ENCODE measurements at places on chromosomes 5 and 9.

DNA sequence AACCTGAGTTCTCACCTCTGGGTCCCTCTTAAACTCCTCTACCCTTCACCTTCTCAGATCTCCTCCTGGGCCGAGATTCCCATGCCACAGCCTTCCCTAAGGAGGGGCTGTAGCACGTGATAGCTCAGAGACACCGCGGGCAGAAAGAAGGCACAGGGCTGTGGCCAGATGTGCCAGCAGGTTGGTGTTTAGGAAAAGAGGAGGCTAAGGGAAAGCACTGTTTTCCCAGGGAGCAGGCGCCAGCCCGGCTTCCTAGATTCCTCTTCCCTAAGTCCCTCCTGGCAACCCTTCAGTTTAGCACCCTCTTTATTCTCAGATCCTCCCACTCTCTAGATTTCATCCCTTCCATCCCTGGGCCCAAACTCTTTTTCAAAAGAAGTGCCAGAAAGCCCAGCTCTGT is 59.4 kb upstream of the CCNG1 start:
- no peak for DNase-seq

DNA sequence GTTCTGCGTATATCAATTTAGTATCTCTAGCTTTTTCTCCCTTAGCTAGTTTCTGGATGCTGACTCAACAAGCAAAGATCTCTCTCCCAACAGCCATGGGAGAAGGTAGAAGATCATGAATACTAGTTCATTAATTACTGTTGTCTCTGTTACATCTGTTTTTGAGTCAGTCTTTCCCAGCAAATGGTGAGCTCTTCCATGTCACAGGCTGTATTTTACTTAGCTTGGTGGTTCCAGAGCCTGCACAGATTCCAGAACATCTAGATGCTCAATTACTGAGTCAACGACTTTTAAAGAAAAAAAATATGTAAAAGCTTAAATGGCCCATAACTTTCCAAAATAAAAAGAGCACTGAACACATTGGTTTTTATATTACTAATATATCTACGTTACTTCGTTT is 307.2 kb downstream of the NSG2 start:
- no peak for DNase-seq

GRCh38 chr5:136133222-136133921 is 727 bp downstream of the SMAD5 start:
- DNase-seq = no peak

DNA sequence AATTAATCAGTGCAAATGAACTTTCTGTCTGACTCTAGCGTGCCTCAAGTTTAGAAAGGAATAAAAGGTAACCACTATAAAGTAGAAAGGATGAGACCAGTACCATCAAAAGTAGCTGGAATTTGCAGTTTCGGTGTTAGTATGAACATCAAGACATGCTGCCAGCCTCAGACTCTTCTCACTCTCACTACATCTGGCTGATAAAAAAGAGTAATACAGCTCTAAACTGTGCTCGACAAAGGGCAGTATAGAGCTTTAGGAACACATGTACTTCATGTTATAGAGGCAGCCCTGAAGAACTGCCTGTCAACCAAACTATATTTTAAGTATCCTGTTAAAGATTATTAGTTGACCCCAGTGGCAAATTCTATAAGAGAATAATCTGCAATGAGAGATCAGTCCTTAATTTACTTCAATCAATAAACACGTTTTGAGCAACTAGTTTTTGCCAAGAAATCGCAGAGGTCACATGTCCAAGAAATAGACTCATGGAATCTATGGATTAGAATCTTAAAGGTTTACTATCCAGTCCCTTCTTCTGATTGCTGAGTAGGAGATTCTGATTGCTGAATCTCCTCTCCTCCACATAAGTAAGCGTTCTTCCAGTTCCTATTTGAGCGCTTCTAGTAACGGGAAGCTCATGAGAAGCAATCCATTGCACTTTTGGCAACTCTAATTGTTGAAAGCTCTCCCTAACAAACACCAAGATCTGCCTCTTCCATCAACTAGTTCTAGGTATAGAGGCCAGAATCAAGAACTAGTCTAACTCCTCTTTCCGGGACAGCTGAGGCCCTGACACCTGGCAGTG is 941 bp downstream of the XPA start:
- DNase-seq = no peak

DNA sequence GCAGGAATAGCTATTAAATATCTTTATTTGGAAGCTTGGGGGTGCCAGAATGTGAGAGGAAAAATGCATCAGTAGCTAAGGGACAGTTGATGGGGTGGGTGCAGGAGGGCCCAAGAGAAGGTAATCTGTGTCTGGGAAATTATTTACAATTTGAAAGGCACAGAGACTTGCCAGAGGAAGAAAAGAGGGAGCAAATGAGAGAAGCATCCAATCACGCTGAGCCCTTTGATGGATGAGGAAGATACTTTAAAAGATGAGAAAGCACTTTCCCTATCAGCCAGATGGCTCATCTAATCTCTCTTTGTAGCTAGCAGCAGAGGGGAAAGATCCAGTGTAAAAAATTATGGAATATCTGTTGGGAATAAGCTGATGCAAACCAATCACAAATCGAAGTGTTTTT is 57.0 kb upstream of the ABCA1 start:
- DNase-seq = no peak

- DNase-seq = no peak
Observed at GRCh38 chr9:133888809-133889491, 103.2 kb downstream of the VAV2 start.

DNA sequence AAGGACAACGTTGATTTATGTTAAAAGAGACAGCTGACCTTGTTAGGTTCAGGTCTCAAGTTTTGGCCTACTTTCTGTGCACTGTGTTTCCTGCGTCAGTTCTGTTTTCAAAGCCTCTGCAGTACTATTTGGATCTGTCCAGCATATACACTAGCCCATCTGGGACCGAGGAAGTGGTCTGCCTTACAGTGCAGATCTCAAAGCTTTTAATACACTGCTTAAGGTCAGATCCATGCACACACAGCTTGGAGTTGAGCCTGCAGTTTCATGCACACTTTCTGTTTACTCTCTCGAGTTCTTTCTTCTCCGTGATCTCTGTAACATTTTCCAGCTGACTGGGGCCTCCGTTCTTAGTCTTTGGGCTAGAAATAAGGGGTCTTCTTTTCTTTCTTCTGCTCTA is 24.1 kb downstream of the CARTPT start:
- DNase-seq = no peak

DNA sequence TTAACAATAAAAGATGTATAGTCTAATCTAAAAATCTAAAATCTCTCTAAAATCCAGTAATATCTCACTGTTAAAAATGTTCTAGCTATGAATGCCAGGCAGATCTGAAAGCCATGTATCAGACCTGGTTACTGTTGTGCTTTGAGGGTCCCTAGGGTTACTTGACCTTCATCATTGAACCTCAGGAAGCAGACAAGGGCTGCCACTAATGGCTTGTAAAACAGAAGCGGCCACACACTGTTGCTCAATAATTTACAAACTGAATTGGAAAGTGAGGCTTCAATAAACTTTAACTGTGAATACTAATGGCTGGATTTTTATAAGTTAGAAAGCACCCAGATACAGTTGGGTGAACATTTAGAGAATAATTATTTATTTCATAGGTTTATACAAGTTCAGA is 198.0 kb upstream of the RPS23 start:
- no peak for DNase-seq

- DNase-seq = no peak
Observed at GRCh38 chr5:94168151-94168550, 426.8 kb upstream of the POU5F2 start.

- no peak for DNase-seq
Observed at GRCh38 chr9:131982671-131983239, 96.9 kb downstream of the MED27 start.

- no peak for DNase-seq
Observed at GRCh38 chr5:143111799-143112198, 291.7 kb downstream of the NR3C1 start.

DNA sequence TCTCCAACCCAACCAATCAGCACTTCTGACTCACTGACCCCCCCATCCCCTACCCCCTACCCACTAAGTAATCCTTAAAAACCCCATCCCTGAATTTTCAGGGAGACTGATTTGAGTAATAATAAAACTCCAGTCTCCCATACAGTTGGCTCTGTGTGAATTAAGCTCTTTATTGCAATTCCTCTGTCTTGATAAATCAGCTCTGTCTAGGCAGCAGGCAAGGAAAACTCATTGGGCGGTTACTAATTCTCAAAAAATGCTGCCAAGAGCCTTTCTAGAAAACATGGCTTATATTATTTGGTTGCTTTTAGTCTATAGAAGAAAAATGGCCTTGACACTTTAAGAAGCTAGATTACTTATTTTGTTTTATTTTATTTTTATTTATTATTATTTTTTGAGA is 131.7 kb downstream of the SUSD1 start:
- no peak for DNase-seq

DNA sequence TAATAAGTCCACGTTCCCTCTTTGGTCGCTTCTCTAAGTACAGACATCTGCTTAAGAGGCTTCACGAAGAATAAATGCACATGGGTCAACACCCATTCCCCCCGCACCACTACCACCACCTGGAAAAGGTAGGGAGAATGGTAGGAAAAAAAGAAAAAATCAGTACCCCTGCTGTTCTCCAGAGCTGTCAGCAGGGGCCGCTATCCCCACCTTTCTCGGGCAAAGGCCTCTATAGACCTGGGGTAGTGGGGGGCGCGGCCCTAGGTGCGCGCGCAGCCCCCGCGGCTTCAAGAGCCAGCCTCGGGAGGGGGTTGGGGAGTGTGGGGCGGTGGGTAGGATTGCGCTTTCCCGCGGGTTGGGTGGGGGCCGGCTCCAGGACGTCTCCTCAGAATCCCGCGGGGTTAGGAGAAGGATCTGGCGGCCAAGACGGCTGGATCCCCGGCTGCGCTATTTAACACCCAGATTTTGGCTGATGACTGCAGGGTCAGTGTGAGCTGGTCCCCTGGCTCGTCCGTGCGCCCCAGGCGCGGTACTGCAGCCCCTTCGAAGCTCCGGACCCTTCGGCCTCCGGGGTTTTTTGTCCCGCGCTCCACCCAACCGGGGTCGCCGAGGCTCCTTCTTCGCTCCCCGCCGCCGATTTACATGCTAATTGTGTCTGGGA is 1.6 kb upstream of the SEMA6A start:
- no peak for DNase-seq

GRCh38 chr9:85452841-85453240 is 288.9 kb downstream of the AGTPBP1 start:
- no peak for DNase-seq

DNA sequence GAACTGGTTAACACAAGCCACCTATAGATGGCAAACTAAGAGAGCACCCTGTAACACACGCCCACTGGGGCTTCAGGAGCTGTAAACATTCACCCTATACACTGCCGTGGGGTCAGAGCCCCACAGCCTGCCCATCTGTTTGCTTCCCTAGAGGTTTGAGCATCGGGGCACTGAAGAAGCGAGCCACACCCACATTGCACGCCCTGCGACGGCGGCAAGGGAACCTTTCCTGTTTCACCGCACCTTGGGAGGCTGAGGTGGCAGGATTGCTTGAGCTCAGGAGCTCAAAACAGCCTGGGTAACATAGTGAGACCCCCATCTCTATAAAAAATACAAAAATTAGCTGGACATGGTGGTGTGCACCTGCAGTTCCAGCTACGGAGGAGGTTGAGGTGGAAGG is 76.6 kb downstream of the HRH2 start:
- DNase-seq = no peak

GRCh38 chr9:109198736-109199382 is 31.8 kb upstream of the FRRS1L start:
- DNase-seq = no peak
